ENCODE measurements at places on chromosomes 3 and 15. TPM values are rescaled to one million over a fixed set of nuclear protein-coding genes. Genes with fewer than 3 reads are reported as not detected.

TRAIP gene
- 18.5 TPM for total RNA-seq

ROBO2 gene
- not detected for total RNA-seq

ZPLD1 gene
- not detected for total RNA-seq

TRH gene
- not detected for total RNA-seq

ANKRD34C gene
- total RNA-seq, result not detected

CLDN18 gene
- not detected for total RNA-seq

All from activated naive CD4-positive, alpha-beta T cell treated with anti-CD3 and anti-CD28 coated beads, Interleukin-2, amount 10 ng/mL, durations not matched to agents 5 hours and 36 hours (primary cell).